Stimulated activated CD8-positive, alpha-beta memory T cell treated with anti-CD3 and anti-CD28 coated beads, Interleukin-15, amount 100 ng/mL, for 4 hours (primary cell): ENCODE measurements at places on chromosomes 7 and 10.

GRCh38 chr7:106775552-106775936 lies 89.5 kb upstream of the PIK3CG start:
- no peak for DNase-seq

- no peak for DNase-seq
Measured at GRCh38 chr7:131370523-131370968, 42.9 kb downstream of the MKLN1 start.

DNA sequence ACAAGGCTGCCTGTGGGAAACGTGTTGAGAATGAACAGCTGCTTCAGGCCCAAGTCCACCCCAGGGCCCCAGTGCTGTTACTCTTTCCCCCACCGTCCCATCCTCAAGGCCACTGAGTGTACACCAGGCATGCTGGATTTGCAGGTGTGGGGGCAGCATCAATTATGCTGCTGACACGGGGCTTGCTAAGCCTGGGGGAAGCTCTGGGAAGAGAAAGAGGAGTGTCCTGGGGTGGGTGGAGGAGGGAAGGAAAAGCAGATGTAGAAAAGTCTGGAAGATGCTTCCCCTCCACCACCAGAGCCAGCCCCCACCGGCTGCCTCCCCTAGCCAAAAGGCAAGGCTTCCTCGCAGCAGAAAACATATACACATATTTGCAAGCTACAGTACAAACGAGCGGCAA lies 153.9 kb downstream of the CDH23 start:
- DNase-seq, result no peak

DNA sequence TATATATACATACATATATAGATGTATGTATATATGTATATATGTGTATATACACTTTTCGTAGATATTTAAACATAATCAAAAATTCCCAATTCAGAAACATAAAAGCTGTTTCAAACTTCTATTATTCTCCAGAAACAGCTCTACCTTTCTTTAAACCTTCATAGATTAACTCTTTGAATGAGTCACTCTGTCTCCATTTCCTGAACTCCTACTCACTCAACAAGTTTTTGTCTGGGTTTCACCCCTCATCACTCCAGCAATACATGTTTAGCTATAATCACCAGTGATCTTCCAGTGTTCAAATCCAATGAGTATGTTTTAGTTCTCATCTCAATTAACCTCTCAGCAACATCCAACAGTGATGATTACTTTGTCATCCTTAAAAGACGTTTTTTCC lies 9.6 kb downstream of the DGKB start:
- DNase-seq, result no peak
